ENCODE measurements at places on chromosomes 5 and 9.

DNA sequence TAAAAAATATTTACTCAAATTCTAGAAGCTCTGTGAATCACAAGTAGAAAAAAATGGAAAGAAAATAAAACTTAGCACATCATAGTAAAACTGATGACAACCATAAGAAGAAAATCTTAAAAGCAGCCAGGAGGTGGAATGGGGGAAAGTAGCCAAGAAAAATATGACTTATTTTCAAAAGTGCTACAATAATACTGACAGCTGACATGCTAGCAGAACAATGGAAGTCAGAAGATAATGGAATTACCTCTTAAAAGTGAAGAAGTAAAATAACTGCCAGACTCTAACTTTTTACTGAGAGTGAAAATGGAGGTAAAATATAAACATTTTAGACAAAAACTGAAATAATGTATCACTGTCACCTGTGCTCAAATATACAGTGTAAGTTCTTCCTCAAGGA lies 532.2 kb upstream of the SGCD start:
- DNase-seq = no peak

DNA sequence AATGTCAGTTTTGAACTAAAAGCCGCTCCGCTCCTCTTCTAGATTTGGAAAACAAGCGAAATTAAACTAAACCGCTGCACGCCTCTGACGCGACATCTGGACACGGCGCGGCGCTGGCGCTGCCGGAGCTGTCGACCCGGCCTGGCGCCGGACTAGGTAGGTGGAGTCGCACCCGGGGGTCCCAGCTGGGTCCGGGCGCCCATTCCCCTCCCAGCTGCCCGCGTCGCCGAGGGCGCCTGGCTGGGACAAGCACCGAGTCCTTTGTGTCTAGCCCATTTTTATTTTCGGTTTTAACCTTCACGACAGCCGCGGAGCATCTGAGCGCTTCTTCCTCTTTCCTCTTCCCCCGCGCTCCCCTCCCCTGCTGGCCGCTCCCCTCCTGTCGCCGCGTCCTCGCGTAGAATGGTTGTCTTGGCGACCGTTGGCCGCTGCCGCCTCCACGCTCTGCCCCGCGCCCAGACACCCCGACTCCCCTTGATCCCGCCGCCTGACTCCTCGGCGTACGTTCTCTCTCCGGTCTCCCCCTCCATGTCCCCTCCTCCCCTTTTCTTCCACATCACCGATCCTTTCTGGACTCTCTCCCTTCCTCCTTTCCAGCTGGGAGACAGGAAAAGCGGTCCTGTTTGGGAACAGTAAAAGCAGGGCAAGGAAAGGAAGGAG lies 545 bp downstream of the CDKN2B-AS1 start:
- peak; percentile 26 for DNase-seq

GRCh38 chr5:64979531-64979930 lies 210.8 kb downstream of the CWC27 start:
- DNase-seq = no peak

GRCh38 chr5:68345171-68345570 lies 129.6 kb downstream of the PIK3R1 start:
- no peak for DNase-seq

- no peak for DNase-seq
Measured at GRCh38 chr5:149030838-149031397, 31.9 kb downstream of the SH3TC2 start.

DNA sequence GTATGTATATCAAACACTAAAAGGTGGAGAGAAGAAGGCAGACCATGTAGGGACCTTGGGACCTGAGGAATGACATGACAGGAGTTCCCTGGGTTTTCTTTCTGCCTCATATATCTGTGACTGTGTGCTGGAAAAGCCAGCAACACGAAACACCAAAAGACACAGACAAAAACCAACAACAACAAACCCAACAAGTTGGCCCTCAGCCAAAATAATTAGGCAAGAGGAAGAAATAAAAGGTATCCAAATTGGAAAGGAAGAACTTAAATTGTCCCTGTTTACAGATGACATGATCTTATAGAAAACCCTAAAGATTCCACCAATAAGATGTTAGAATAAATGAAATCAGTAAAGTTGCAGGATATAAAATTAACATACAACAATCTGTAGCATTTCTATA lies 21.7 kb downstream of the ABO start:
- DNase-seq = no peak

- DNase-seq = no peak
Measured at GRCh38 chr5:153983885-153984284, 54.8 kb downstream of the FAM114A2 start.

- DNase-seq = no peak
Measured at GRCh38 chr5:33235304-33235703, 205.5 kb upstream of the TARS1 start.

- no peak for DNase-seq
Measured at GRCh38 chr9:18848657-18849056, 184.4 kb downstream of the SAXO1 start.

GRCh38 chr9:97633859-97634490 lies 354 bp downstream of the NCBP1 start:
- DNase-seq = no peak

DNA sequence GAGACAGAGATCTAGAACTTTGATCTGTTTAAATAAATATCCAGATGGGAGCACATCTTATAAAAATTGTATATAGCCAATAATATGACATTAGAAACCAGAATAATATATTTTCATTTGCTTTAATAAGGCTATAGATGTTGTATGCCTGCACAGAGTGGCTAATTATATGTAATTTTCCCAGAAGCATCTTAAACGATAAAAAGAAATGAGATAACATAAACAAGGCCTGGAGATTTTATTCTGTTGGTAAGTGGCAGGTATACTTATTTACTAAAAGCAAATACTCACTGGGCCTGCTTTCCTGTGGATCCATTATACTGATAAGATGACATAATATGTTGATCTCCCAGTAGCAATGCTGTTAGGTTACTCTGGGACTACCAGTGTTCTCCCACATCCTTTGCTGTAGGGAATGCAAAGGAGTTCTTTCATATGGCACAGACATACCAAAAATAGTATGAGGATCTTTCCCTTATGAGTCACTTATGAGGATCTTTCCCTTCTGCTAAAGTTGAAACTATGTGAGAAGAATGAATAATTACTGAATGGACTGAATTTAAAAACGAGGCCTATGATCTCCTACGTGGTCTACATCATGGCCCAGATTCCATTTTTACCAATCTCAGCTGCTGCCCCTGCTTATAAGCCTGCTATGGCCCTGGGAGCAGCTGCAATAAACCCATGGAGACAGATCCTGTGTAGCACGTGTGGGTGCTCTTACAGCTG lies 112.1 kb downstream of the NUDT12 start:
- DNase-seq = no peak

GRCh38 chr9:26324786-26325443 lies 567.7 kb downstream of the CAAP1 start:
- no peak for DNase-seq

- DNase-seq = no peak
Measured at GRCh38 chr5:126483156-126483555, 59.9 kb downstream of the GRAMD2B start.

DNA sequence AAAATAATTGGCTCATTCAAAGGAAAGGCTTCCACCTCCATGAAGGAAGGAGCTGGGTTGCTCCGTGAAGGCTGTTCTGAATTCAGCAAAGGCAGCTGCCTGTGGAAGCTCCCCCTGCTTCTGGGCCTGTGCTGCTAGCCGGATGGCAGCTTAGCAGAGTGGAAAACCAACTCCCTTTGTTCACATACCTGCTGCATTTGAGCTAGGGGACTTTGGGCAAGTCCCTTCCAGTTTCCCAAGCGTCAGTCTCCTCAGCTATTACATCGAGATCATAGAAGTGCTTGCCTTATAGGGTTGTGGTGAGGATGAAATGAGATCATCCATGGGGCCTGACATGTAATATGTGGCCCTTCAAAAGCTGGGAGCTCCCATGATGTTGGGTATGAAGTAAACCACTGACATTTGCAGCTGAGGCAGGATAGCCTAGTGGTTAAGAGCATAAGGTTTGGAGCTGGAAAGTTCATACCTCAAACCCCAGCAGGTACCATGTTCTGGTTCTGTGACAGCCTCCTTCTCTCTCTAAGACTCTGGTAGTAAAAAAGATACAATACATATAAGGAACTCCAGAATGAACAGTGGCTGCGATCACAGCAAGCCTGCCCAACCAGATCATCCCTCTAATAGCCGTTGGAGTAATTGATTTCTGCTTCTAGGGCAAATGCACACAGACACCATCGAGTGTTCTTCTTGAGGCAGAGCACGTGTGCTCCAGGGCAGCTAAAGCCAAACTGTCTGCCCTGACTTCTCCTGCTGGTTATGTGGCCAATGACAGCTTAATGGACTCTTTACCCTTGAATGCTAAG lies 11.0 kb upstream of the DENND1A start:
- DNase-seq = no peak

GRCh38 chr5:71923755-71924154 lies 183.5 kb upstream of the MAP1B start:
- DNase-seq = no peak

DNA sequence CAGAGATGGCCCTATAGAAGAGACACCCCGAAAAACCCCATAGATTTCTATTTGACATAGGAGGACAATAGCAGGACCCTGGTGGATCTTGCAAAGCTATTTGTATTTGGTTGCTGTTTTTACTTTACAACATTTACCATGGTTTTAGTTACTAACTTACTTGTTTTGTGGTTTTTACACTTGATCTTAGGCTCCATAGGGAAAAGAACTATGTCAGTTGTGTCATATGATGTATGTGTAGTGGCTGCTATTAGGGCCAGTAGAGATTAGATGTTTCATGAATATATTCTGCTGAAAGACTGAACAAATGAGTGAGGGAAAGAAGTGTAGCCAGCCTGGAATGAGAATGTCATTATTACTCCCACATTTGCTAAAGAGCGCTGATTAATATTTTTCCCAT lies 388.1 kb downstream of the SEMA5A start:
- no peak for DNase-seq

- DNase-seq = no peak
Measured at GRCh38 chr5:40485021-40485998, 194.4 kb upstream of the PTGER4 start.

- no peak for DNase-seq
Measured at GRCh38 chr5:150175536-150175935, 9.0 kb downstream of the CDX1 start.

GRCh38 chr5:145521066-145521465 lies 314.1 kb downstream of the PRELID2 start:
- DNase-seq = no peak

DNA sequence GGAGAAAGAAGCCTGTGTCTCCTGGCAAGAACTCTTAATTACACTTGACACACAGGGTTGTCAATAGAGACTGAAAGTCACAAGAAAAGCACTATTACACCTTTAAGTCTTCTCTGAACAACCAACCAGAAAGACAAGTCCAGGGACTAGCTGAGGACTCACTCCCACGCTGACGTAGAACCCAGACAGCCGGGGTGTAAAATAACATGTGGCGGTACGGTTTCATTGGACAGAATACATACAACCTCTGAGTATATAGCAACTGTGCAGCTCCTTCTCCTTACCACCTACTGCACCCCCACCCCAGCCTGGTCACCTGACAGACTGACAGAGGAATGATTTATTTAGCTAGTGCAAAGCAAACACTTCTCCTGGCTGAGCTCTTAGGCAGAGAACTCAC lies 103.4 kb upstream of the RASEF start:
- no peak for DNase-seq

- no peak for DNase-seq
Measured at GRCh38 chr5:17912794-17913193, 278.5 kb downstream of the TAF11L14 start.

- no peak for DNase-seq
Measured at GRCh38 chr5:37740331-37741066, 99.3 kb downstream of the GDNF start.

DNA sequence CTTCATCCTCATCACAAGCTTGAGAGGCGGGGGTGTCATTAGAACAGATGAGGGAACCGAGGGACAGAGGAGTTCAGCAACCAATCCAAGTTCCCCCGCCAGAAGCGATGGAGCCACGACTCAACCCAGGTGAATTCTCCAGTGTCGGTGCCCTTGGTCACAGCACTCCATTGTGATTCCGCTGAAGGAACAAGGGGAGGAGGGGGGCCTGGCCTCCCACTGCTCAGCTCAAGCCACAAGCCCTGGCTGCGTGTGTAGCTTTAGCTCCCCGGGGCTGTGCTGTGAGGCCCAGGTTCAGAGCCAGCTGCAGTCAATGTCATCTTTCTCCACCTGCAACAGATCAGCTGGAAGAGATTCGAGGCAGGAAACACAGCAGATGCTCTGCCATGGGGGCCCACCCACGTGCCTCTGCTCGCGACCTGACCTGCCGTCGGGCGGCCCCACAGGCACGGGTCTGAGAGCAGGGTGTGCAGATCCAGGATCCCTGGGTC lies 72.6 kb downstream of the GTF3C4 start:
- no peak for DNase-seq

DNA sequence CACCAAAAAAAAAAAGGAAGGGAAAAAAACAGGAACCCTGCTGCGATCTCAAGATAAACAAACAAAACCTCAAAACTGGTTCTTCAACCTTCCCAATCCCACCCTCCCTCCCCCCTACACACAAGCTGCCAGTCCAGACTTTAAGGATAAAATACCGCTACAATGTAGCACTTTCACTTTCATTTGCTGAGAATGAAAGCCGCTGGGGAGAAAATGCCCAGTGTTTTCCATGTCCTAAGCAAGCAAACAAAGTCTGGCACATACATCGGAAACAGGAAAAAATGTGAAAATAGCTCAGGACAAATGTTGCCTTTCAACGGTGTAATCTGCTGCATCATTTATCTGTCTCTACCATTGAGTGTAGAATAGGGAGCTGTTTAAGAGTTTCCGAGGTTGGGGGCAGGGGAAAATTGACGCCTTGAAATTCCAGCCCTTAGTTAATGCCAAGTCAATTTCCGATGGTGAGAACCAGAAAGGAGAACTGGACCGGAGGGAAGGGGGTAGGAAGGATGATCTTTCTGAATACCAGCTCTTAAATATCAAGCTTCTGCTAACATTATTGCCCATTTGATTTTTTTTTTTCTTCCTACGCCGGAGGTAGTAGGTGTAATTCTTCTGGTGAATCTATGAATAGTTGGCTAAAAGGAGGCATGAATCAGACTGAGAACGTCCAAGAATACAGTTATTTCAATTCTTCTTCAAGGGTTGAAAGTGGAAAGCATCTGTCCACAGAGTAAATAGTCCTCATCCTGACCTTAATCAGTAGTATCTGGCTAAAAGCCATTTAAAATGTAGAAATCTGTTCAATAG lies 1.2 kb upstream of the ADAMTS6 start:
- DNase-seq = no peak

DNA sequence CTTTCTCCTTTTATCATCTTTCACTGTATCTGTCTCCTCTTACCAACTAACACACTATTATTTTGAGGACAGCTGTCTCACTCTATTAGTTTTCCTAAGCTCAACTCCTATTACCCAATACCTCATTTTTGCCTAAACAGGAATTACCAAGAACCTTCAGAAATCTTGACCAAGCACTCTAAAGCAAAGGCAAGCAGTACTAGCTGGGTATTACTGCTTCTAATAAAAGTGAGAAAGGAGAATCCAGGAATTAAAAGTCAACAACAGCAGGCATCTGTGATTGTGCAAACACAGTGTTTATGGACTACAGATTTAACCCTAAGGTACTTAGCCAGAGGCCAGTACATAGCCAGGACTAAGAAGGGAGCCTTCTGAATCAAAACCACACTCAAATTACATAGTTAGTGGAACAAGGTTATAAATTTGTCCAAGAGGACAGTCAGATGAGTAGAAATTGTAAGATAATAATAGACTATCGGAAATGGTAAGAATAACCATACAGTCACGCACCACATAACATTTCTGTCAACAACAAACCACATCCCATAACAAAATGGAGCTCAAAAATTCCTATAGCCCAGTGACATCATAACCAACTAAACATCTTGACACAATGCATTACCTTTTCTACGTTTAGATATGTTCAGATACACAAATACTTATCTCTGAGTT lies 8.3 kb downstream of the RFX3 start:
- DNase-seq = no peak

Measured in ovary (tissue), 10 donors.